ENCODE measurements at places on chromosomes 11 and 22.
A peak's percentile ranks its signal among the peaks of the same experiment; 100 is the strongest.

GRCh38 chr11:83972536-83972935, 686.4 kb upstream of the CCDC90B start:
- DNase-seq: no peak

DNA sequence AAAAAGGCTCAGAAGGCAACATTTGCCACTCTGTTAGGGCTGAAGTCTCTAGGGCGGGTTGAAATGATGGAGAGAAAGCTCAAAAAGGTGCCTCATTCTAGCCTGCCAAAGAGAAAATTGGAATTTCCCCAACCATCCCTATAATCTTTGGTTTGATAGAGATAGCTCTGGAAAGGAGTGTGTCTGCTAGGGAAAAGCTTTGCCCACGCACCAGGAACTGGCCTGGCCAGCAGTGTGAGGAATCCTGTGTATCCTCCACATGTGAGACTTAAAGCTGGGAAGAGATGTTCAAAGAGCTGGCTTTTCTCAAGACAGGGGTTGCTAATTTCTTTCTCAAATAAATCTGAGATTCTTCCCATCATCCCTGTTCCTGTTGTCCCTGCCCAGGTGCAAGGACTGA, 193.7 kb downstream of the OPCML start:
- no peak for DNase-seq

- DNase-seq: peak; percentile 19
These were observed 38.4 kb upstream of the EMID1 start for GRCh38 chr22:29167032-29167911.

GRCh38 chr11:28011813-28012212, 96.1 kb downstream of the KIF18A start:
- DNase-seq: no peak

DNA sequence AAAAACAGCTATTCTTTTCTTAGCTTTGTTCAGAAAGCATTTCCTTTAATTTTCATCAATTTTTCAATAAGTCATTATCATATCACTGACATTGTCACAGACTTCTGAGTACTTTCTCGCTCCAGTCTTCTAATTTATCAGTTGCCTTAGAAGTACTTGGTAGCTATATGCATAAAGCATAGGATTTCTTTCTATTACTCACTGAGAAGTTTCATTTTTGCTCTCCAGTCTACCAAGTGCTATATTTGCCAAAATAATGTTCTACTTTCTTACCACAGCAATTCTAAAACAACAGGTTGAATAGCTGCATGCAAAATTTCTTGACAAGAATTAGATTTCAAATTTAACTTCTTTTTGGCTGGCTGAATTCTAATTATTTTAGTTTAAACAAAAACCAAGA, 116.3 kb downstream of the STK33 start:
- DNase-seq: no peak

- DNase-seq: no peak
These were observed 21.9 kb upstream of the EIF3D start for GRCh38 chr22:36550701-36551495.

DNA sequence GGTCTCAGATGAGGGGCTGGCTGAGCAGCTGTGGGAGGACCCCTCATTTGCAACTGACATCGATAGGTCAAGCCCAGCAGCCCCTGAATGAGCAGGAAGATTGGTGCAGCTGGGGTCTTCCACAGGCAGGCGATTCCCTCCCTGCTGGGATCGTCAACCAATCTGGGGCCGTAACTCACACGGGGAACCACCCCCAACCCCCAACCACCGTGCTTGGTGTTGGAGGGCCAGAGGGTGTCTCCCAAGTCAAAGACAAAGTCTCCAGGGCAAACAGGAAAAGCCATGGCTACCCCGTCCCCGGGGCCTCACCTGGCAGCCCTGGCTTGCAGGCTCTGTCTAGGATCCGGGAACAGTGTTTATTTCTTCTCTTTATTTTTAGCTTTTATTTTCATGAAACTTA, 26.9 kb upstream of the SCUBE1 start:
- DNase-seq: no peak

- no peak for DNase-seq
These were observed 89.1 kb downstream of the CELSR1 start for GRCh38 chr22:46448333-46448732.

DNA sequence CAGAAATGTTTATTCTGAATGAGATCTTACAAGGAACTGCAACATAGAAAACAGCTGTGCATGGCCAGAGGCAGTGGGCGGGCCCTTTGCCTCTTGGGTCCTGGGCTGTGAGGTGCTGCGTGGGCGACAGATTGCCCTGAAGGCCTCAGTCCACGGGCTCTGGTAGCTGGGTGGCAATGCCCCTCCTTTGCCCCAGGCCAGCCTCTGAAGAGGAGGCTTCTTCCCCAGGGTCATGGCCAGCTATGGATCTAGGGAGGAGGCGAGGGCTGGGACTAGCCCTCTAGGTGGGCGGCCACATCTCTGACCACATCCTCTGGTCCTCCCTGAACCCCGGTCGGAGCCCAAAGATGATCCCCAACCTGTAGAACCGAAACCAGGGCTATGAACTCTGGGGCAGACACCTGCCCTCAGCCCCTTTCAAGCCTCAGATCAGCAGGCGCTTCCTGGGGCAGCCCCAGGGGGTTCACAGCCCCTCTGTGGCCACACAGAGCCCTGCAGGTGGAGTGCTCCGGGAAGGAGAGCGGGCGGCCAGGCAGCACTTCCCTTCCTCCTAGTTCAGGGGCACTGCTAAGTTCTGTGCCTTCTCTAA, 6.6 kb upstream of the CDC42BPG start:
- DNase-seq: no peak

DNA sequence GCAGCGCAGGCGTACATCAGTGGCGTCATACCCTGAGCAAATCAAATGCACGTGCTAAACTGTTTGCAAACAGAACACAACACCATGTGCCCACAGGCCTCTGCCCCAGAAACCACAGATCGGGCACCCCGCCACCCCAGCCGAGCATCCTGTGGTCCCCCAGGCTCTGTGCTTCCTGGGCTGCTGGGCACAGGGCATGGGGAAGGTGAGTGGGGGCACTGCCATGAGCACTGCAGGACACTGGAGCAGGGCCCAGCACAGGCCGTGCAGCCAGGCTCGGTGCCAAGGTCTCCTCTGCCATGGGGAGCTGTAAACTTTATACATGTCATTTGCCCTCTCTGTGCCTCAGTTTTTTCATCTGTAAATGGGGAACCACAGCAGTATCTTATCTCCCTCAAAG, 62.5 kb downstream of the NAT10 start:
- no peak for DNase-seq

DNA sequence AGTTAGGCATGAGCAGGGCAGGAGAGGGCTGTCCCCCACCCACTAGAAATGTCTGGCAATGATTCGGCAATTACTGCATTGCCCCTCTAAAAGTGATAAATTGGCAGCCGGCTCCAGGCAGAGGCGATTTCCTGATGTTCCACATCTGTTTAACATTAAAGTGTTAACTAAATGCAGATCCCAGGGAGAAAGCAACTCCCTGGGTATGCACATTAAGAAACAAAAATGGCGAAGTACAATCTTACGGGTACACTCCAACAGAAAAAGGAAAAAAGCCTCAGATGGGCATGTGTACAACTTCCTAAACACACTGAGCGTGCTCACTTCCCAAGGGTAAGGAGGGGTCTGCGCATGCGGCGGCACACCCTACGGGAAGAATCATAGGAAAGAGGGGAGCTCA, 314.4 kb downstream of the CASP12 start:
- DNase-seq: no peak

DNA sequence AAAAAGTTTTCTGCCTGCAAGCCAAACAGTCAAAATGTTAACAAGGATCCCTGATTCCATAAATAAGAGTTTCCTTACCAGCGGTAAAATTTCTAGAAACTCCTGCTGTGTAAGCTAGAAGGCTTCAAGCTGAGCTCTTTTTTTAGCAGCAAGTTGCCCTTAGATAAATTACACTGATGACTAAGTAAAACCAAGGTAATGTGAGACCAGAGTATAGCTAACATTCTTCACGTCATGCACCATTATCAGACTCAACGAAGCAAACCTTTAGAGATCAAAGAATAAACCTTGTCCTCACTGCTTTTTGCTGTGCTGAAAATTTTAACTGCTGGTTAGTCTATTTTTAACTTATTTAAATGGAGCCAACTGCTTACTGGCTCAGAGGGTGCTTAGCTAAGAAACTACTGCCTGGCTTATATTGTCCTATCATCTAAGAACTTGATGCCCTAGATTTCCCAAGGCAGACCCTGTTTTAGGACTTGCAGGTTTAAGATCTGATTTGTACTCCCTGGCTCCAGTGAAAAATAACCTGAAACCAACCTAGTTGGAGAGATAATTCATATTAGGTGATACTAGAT, 900.7 kb downstream of the JRKL start:
- DNase-seq: no peak

DNA sequence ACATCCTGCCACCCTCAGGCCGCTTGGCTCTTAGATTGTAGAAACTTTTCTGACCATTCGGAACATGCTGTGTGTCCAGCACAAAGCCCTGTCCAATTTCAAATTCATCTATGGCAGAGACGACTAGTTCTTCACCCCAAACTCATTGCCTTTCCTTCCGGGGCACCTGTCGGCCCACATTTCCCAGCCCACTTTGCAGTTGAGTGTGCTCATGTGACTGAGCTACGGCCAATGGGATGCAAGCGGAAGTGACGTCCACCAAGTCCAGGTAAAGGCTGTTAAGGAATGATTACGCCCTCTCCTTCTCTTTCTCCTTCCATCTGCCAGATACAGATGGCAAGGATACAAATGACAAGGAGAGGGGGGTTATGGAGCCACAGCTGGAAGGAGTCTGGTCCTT, 32.5 kb downstream of the SYT13 start:
- no peak for DNase-seq

- no peak for DNase-seq
These were observed 983.3 kb downstream of the OPCML start for GRCh38 chr11:132549001-132549400.

- DNase-seq: no peak
These were observed 52.7 kb downstream of the IGF2 start for GRCh38 chr11:2086239-2087040.

GRCh38 chr22:49582181-49582580, 245.5 kb downstream of the BRD1 start:
- no peak for DNase-seq

DNA sequence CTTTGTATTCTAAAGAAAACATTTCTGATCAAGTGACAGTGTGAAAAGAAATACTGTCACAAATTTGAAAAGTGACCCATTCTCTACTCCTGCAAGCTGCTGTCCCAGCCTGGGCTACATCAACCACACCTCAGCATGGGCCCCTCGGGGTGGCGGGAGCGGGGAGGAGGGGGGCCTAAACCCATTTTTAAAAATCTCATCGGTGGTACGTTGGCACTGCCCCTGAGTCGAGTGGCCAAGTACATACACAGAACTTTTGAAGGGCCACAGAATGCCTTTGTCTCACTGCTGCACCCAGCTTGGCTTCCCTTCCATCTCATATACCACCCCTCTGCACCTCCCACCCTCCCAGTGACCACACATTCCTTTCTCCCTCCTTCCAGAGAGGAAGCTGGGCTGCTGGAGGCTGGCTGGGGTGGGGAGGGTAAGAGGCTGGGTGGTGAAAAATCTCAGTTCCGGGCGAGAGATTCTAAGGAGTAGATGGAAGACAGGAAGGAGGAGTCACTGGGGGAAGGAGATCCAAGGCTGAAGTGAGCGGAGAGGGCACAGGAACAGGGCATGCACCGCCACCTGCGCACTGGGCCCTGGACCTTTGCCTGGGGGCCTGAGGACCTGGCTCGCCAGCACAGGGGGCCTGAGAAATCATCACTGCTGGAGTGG, 21.1 kb downstream of the FXYD6 start:
- no peak for DNase-seq

DNA sequence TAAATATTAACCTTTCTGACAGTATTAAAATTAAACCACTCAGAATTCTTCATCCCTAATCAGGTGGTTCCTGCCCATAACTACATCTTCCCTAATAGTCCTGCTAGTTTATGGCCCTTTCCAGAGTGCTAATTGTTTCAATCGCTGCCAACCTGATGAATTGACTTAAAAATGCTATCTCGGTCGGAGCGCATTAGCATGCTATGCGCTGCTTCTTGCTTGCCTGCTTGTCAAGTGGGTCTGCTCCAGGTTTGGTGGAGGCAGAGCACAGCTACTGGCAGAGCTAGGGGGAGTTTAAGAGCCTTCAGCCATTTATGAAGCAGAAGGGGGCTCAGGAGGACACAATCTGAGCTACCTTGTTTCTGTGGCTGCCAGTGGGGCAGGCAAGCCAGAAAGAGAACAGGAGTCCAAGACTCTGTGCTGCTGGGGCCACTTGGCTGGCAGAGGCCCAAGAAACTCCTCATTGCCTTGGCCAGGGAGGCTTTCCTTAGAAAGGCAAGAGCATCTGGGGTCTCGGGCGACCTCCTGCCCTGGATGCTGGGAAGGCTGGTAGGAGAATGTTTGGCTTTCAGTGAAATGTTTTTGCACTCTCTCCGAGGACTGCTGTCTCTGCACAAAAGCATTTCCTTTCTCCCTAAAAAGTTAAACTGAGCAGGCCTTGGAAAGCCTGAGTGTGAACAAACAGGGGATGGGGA, 62.1 kb upstream of the PHOX2A start:
- no peak for DNase-seq

DNA sequence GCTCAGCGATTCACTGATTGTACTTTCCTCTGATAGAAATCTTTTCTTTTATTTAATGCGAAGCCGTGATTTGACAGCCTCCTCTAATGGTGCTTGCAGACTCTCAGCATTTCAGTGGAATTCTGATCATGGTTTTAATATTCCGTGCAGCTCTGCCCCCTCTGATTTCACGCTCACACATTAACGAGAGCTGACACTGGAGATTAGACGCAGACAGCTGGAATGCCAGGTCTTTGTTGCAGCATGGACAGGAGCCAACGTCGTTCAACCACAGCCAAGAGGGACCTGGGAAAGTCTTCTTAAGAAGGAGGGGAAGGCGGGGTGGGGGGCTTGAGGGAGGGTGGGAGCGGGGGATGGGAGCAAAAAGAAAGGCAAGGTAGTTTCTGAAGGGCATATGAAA, 186.4 kb downstream of the BLID start:
- DNase-seq: no peak

GRCh38 chr11:13486926-13487660, 8.7 kb downstream of the PTH start:
- DNase-seq: peak; percentile 59

DNA sequence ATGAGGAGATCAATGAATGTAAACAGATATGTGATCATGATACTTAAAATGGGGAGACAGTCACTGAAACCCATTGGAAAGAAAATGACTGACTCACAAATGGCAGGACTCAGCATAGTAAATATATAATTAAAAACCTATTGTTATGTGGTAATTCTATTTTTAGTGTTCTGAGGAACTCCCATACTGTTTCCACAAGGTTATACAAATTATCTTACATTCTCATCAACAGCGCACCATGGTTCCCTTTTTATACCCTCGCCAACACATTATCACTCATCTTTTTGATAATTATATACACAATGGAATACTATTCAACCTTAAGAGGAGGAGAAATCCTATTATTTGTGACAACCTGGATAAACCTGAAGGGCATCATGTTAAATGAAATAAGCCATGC, 17.1 kb downstream of the OR5B21 start:
- no peak for DNase-seq

GRCh38 chr11:36453678-36454077, 56.4 kb downstream of the TRAF6 start:
- DNase-seq: no peak

GRCh38 chr11:122293296-122294023, 177.4 kb upstream of the BLID start:
- no peak for DNase-seq

Data from stimulated activated CD8-positive, alpha-beta memory T cell treated with anti-CD3 and anti-CD28 coated beads, Interleukin-7, amount 100 ng/mL, for 4 hours (primary cell).